ENCODE measurements at places on chromosomes 16 and 17.

DNA sequence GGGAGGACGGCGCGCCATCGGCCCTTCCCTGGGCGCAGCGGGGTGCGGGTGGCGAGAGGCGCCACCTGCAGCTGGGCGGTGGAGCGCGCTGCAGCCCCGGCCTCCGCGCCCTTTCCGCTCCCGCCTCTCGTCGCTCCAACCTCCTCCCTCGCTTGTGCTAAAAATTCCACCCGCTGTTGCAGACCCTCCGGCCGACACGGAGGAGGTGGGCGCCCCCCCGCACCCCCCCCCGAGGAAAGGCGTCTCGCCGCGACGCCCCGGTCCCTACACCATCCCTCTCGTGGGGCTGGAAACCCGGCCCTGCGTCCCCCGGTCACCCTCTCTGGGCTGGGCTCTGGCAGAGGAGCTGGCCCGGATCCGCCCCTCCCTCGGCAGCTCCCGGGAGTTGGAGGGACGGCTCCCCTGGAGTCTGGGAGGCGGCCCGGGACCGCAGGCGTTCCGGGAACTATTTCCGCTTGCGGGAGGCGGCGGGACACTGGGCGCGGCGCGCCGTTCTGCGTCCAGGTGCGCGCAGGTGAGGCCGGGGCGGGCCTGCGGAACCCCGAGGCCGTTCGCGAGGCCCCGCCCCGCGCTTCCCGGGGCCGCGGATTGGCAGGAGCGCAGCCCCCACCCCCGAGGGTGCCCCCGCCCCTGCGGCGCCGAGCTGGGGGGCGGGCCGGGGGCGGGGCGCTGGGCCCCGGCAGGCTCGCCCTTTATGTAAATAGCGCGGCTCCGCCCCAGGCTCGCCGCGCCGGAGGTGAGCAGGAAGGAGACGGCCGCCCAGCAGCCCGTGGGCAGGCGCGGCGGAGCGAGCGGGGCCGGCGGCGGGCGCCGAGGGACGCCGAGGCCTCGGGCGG is at the start of gene LLGL2:
TSS of gene LLGL2 (plus strand) at position 728 of the 836 bp plus-strand sequence. CDS start 17,730 bp downstream, outside the sequence.
- DNase-seq: peak; percentile 96

GRCh38 chr17:50147841-50148225 is 2.6 kb downstream of the PPP1R9B start:
- DNase-seq: no peak

DNA sequence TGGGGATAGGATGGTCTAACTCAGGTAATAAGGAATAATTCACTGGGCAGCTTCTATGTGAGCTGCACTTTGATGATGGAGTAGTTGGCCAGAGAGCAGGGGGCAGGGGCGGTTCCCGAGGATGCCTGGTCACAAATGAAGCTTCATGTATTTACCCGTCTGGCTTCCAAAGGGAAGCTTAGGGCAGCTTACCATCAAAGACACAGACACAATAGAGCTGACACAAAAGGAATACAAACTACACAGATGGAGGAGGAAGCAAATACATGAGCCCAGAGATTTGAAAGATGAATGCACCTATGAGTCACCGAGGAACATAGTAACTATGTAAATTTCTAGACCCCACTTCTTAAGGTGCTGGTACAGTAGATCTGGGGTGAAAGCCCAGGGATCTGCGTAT is 8.7 kb upstream of the EMP2 start:
- no peak for DNase-seq

GRCh38 chr17:21240369-21241055 is 12.7 kb downstream of the NATD1 start:
- DNase-seq: no peak

DNA sequence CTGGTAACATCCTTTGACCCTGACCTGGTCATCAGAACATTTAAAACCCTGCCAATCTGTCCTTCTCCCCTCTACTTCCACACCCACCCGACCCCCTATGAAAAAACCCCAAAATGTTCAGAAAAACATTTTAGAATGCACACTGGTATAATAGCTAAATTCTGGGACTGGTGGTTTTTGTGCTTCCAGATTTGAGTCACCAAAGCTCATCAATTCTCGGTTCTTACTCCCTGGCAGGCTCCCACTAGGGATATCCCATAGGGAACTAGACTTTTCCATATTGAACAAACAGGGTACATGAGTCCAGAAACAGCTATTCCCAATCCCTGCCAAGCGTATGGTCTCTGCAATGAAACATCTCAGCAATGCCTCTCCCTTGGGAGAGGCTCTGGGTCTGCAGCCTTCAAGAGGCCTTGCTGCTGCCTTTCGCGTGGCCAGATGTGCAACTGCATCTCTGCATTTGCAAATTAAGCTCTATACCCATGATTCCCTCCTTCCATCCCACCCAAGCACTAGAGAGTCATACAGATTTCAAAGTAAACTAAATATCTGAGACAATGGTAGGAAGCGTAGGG is 67.7 kb downstream of the SMG6 start:
- no peak for DNase-seq

DNA sequence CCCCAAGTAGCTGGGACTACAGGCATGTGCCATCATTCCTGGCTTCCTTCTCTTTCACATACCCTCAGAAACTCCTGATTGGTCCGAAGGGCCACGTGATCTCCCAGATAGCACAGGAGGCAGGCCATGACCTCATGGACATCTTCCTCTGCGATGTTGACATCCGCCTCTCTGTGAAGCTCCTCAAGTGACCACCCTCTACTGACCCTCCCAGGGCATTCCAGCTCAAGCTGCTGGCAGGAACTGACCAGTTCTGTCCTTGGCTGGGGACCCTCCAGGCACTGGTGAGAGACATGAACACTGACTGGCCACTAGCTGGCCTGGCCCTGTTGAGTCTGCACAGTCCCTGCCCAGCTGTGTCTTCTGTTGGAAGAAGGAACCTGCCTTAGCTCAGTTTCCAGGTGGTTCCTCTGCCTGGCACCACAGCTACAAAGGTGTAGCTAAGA is 5.6 kb downstream of the ERAL1 start:
- peak; percentile 89 for DNase-seq

- DNase-seq: no peak
These were observed 15.2 kb downstream of the CHRNB1 start for GRCh38 chr17:7459961-7460545.

DNA sequence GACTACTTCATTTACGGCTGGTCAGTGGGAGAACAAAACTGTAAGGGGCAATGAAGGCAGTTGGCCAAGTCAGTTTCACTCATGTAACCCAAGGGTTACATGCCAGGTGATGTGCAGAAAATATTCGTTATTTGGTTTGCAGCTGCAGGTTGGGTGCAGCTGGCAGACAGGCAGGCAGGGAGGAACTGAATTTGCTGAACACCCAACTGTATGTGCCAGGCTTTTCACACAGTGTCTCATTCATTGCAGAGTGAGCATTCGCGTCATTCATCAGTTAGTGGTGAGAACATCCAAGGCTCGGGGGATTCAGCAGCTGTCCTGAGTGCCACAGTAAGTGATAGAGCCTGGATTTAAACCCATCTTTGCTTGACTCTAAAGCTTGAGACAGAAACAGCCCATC is 59.7 kb downstream of the ABCC6 start:
- DNase-seq: no peak

DNA sequence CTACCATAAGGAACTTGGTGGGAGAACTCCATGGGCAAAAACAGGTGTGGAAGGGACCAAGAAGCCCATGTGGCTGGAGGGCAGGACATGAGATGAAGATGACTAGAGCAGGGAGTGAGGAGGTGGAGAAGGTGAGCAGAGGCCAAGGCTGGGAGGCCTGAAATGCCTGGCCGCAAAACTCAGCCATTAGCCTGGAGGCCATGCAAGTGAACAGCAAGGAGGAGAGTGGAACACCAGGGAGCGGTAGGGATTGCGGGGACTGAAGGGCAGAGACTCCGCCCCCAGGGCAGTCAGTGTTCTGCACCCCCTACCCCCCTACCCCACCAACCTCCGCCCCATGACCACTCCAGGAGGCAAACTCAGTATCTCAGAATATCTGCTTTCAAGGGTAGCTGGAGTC is 17.0 kb downstream of the BCL7C start:
- DNase-seq: no peak

- peak; percentile 57 for DNase-seq
These were observed 18.8 kb downstream of the SRP68 start for GRCh38 chr17:76053246-76054111.

GRCh38 chr17:19744922-19745757 is 3.0 kb downstream of the ALDH3A1 start:
- DNase-seq: peak; percentile 45

DNA sequence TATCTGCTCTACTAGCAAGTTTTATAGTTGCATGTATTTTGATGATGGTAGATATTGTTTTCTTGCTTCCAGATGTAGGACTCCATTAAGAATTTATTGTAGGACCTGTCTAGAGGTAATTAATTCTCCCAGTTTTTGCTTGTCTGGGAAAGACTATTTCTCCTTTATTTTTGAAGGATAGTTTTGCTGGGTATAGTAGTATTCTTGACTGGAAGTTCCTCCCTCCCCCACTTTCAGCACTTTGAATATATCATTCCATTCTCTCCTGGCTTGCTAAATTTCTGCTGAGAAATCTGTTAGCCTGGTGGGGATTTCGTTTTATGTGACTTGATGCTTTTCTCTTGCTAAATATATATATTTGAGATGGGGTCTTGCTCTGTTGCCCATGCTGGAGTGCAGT is 8.0 kb upstream of the PHB1 start:
- no peak for DNase-seq

- no peak for DNase-seq
These were observed 7.6 kb upstream of the GFAP start for GRCh38 chr17:44922746-44923470.

DNA sequence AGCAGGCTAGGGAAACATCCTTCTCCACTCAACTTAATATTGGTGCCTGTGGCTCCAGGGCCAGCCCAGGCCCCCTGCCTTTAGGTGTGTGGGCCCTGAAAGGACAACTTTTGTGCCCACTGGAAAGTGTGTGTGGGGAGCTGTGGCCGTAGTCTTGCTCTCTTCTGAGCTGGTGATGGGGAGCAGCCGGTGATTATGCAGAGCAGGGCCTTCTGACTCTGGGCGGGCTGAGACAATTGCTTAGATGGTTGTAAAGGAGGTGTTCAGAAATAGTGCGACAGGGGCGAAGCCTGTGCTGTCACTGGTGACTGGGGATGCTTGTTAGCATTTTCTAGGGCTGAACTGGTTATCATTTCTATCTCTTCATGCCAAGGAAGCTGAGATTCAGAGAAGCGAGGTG is 62.6 kb downstream of the MSI2 start:
- DNase-seq: no peak

DNA sequence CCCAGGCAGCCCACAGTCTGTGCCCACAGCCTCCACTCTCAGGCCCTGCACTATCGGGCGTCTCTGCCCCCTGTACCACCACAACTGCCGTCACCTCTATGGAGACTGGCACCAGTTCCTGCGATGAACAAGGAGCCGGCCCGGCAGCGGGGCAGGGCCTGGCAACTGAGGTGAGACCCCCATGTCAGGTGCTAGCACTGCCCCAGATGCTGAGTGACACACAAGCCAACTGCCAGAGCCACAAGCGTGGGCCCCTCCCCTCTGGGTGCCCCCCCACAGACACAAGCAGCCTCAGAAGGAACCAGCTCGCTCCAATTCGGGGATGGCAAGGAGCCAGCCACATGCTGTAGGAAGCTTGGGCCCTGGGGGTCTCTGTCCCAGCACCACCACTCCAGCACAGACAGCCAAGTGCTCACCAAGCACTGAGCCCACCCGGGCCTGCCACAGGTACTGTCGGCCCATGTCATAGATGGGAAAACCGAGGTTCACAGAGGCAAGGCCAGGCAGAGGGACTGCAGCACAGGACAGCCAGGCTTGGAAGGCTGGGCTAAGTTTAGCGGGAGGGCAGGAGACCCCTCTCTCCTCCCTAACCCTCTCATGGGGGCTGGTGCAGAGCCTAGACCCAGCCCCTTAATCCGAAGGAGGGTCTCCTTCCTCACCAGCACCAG is 1.5 kb upstream of the PVALEF start:
- no peak for DNase-seq

DNA sequence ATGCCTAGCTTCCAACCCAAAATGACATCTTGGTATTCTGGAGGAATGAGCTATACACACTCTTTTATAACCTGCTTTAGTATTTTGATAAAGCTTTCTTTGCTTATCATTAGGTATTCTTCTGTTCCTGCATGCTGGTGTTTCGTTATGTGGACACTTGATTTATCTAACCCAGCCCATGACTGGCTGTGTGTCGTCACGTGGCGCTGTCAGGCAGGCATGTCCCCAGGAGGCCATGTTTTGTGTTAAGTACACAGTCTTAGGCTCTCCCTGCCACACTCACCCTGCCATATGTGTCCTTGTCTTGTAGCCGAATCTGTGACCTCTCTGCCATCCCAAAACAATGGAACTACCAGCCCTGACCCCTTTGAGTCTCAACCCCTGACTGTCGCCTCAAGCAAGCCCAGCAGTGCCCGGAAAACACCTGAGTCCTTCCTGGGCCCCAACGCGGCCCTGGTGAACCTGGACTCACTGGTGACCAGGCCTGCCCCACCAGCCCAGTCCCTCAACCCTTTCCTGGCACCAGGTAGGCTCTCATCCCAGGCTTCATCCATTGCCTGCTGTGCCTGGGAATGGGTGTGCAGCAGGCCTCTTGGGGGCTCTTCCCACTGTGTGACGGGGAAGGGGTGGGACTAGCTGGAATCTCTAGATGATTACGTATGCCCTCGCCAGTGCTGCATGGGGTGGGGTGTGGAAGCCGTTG is 30.8 kb downstream of the B9D1 start:
- peak; percentile 31 for DNase-seq

- DNase-seq: peak; percentile 51
These were observed 5.3 kb downstream of the NEURL4 start for GRCh38 chr17:7323731-7324437.

DNA sequence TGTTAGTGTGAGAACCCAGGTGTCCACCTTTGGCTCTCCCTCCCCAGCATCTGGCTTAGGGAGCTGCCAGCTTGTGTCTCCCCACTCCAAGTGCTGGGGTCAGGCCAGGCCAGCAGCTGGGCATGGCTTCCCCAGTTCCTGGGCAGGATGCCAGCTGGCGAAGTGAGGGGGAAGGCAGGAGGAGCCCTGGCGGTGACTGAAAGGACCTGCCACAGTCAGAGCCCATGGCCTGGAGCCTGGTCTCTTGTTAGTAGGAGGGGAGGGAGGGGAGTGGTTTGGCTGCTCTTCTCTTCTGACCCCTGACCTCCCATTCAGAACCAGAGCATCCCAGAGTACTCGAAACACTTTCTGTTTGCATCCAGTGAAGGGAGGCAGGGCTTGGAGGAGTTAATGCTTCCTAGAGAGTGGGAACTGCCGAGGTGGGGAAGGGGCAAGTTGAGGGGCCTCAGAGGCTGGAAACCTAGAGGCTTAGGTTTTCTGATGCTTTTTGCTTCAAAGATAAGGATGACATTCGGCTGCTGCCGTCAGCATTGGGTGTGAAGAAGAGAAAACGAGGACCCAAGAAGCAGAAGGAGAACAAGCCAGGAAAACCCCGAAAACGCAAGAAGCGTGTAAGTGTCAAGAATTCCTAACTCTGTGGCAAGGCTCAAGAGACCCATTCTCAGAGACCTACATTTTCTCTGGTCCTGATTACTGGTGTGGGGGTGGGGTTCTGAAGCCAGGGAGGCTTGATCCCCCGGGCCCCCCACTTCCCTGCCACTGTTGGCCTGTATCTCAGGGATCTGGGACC is 772 bp downstream of the CHD3 start:
- no peak for DNase-seq

- DNase-seq: no peak
These were observed 107.6 kb upstream of the HLF start for GRCh38 chr17:55157165-55157564.

All from K562 (cell line).